ENCODE measurements at places on chromosomes 12 and 14.

- DNase-seq, result no peak
Observed at GRCh38 chr12:49489154-49489553, 49.7 kb upstream of the KCNH3 start.

GRCh38 chr14:90569606-90570387, 173.0 kb downstream of the CALM1 start:
- DNase-seq, result no peak

DNA sequence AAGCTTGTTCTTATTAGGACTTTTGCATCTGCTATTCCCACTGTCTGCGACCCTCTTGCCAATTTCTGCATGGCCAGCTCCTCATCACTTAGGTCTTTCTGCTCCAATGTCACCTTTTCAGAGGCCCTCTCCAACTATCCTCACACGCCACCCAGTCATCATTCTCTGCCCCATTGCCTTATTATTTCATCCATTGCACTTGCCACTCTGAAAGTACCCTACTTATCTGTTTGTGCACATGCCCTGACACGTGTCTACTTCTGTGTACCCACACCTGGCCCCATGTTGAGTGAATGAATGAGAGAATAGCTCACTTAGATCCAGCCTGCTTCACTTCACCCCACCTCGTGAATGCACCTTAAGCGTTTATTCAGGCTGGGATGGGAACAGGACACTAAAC, 218.7 kb upstream of the TBX3 start:
- no peak for DNase-seq

DNA sequence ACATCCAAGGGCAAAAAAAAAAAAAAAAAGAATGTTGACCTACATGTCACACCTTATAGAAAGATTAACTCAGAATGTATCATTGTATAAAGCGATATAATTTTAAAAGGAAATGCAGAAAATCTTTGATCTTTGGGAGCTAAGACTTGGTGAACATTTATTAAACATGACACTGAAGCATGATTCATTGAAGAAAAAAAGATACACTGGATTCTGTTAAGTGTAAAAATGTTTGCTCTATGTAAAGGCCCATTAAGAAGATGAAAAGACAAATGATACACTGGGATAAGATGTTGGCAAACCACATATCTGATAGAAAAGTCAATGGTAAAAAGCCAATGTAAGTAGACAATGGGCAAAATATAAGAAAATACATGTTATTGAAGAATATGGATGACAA, 1131.0 kb downstream of the AACS start:
- DNase-seq, result no peak

DNA sequence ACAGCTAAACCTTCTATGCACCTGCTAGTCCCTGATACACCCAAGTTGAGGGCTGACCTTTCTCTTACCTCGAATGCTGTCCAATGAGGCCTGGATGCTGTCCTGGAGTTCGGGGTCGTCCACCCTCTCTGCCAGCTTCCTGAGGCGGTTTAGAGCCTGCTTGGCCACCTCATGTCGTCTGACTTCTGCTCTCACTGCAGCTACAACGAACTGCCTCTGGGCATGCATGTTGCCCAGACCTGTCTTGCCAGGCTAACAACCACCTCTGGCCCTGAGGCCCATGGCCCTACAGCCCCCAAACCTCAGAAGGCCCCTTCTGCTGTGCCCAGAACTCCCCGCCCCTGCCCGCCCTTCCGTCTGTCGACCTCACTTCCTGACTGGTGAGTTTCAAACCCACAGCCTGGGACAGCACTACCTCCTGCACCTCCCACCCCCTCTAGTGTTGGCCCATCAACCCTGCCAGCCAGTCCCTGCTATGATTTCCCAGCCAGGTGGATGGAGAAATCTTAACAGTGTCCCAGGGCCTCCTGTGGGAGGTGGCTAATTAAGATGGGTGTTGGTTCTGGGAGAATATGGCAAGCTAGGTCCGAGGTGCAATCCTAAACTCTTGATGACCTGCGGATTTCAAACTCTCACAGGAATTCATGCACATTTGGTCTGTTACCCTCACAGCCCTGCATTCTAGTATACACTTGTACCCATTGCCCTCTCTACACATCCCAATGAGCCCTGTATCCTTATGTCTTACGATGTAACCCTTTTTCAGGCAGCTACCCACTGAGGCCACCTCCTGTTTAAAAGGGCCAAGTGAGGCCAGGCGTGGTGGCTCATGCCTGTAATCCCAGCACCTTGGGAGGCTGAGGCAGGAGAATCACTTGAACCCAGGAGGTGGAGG, 2.7 kb upstream of the TSPAN31 start:
- peak; percentile 71 for DNase-seq

- DNase-seq, result no peak
Observed at GRCh38 chr14:52741865-52742264, 11.9 kb downstream of the STYX start.

DNA sequence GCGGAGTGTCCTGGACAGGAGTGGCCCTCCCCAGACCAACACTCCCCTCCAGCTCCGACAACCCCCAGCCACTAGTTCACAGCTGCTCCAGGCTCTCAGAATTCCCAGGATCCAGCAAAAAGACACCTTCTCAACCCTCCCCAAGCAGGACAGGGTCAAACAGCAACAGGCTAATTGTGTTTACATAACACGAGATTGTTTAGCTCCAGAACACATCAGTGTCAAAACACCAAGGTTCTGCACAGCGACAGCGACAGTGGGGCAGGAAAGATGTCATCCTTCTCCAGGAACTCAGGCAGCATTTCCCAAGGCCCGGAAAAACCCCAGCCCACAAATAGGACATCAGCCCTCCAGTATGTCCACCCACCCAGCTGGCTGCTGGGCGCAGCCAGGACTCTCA, 16.5 kb downstream of the ITPK1 start:
- DNase-seq, result no peak

DNA sequence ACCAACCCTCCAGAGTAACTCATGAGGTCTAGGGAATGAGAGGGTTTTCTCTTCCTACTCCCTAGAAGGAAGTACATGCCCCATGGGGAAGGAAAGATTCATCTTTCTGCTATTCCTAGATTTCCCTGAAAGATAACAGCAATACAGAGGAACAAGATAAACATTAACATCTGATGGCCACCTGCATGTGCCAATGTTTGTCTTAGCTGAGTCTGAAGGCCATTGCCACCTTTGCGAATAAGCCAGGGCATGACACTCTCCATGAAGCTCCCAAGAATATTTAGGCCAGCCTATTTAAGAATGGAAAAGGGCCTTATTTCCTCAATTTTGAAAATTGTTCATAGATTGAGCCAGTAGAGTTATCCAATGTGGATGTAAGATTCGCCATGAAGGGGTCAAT, 26.0 kb downstream of the IGF1 start:
- DNase-seq, result no peak

GRCh38 chr14:55450124-55450523, 9.7 kb upstream of the TBPL2 start:
- DNase-seq, result peak; percentile 39

DNA sequence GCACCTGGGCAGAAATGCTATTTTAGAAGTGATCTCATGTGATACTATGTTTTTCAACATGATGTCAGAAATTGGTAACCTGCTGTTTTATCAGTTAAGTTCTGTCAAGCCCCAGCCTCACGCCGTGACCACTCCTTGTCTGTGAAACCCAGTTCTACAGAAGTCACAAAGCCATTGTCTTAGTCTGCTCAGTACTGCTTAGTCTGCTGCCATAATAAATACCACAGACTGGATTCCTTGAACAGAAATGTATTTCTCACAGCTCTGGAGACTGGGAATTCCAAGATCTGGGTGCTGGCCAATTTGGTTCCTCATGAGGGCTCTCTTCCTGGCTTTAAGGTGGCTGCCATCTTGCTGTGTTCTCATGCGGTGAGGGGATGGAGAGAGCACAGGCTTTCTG, 176.9 kb downstream of the PRKCH start:
- DNase-seq, result no peak

DNA sequence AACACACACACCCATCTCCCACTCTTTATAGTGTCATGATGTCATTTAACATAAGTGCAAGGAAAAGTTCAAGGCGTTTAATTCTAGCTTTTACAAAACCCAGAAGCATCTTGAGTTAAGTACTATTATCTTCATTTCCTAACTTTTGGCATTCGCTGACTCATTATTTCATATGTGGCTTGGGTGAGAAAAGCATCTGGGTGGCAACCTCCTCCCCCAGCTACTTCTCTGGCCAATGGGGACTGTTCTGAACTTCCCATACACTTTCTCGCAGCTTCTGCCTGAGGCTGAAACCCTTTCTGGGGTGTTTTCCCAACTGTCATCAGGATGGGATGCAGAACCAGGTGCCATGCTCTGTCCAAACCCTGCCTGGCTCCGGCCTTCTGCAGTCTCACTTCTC, 2.8 kb upstream of the MARK3 start:
- DNase-seq, result peak; percentile 62

DNA sequence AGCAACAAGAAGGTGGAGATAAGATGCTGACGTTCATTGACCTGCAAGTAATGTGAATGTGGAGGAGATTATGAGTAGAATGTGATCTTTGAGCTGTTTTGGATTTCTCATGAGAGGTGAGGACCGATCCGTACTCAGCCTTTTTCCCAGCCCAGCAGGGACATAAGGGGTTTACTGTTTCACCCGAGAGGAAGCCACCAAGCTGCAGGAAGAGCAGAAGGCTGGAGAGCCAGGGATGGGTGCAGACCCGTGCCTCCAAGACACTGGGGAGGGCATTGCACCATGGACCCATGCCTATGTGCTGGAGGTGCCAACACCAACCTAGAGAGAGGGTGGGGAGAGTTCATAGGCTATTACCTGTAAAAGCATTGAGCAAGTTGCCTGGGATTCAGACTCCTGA, 206.0 kb upstream of the DIO3 start:
- no peak for DNase-seq

Data from MV-4-11 (cell line).